ENCODE measurements at places on chromosomes 2 and 18.

GRCh38 chr2:235952714-235953113 is 215.5 kb downstream of the GBX2 start:
- no peak for DNase-seq

DNA sequence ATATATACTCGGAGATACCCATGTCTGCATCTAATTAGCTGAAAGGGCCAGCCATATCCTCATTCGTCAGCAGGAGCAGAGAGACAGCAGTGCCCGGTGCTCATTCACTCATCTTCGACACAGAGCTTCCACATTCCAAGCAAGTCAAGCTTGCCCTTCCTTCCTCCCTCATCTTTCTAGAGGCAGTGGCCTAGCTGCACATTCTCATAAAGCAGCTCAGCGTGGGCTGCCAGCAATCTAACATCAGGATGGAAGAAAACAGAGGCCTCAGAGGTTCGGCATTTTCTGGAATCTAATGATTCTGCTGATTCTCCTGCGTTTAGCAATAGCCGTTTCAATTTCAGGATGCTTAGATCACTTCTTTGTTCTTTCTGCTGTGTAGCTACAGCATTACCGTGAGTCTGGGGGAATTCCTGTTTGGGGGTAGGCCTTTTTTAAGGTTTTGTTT is 68.8 kb downstream of the CLHC1 start:
- peak; percentile 35 for DNase-seq

GRCh38 chr2:31947871-31948270 is 62.9 kb downstream of the MEMO1 start:
- DNase-seq: no peak

DNA sequence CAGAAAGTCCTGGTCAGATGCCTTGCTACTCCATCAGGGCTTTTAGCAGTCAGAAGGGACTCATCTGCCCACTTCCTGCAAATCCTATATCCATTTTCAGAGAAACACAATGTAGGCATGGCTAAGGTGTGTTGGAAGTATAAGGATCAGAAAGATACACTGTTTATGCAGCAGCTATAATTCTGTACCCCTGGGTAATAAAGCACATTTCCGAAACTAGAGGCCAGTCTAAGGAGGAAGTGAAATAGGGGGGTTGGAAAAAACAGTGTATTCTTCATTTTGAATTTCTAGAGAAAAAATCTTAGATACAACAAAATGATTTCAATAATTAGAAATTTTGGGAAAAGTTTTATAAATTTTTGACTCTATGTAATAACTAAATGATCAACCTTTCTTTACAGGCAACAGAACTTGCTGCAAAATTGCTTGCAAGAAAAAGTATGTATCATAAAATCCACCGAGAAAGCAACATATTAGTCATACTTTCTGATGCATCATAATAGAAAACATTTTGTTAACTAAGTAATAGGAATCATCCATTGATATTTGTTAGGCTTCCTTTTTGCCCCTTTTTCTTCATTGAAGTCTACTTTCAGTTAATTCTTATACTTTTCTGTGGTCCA is 47.4 kb downstream of the FSIP2 start:
- DNase-seq: no peak

- DNase-seq: no peak
Measured at GRCh38 chr18:9861933-9862332, 23.8 kb upstream of the TXNDC2 start.

DNA sequence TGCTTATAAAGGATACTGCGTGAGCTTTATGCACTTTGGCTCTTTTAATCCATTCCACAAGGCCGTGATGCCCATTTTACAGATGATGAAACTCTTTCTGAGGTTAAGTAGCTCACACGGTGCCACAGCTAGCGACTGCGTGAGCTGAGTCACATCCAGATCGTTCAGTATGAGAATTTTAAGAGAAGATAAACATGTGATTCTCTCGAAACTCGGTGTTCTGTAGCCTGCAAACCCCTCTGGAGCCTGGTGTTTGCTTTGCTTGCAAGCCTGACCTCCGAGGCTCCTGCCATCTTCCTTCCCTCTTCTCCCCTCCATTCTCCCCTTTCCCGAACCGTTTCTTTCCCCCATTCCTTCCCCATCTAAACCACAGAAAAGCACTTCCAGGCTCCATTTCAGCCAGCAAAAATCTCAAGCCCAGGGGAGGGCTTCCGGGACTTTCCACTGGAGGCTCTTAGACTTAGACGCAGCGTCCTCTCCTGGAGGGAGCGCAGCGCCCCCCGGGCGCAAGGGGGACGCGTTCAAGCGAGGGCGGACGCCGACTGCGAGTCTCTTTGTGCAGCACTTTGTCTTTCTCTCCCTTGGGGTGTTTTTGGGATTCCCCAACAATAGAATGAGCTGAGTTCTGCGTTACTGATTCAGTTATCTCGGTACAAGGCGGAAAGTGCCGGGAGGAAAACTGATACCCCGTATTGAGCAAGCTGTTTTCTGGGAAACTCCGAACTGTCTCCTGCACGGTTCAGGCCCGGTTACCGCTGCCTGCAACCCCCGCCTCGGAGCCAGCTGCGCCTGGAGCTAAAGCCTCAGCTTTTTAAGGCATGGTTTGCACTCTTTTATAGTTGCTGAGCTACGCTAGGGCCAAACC is 38.0 kb downstream of the CYP1B1 start:
- peak; percentile 59 for DNase-seq

- no peak for DNase-seq
Measured at GRCh38 chr2:69017835-69018234, 4.9 kb downstream of the ANTXR1 start.

DNA sequence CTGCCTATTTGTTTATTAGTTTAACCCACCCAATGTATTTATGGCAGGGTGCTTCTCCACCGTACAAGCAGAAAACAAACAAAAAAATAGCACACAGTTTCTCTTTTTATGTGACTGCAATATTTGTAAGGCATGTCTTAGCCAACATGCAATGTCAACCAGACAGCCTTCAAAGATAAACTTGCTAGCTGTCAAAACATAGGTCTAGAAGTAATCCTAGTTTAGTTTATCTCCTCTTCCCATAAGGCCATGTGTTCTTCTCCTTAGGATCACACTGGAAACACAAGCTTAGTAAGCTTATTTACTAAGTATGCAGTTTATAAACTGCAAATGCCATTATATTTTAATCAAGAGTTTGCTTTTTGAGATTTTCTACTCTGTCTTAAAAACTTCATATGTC is 75.6 kb downstream of the LDAH start:
- no peak for DNase-seq

- DNase-seq: no peak
Measured at GRCh38 chr18:22340331-22340730, 77.4 kb downstream of the CTAGE1 start.

- DNase-seq: no peak
Measured at GRCh38 chr18:22132258-22132657, 37.1 kb upstream of the GATA6 start.

DNA sequence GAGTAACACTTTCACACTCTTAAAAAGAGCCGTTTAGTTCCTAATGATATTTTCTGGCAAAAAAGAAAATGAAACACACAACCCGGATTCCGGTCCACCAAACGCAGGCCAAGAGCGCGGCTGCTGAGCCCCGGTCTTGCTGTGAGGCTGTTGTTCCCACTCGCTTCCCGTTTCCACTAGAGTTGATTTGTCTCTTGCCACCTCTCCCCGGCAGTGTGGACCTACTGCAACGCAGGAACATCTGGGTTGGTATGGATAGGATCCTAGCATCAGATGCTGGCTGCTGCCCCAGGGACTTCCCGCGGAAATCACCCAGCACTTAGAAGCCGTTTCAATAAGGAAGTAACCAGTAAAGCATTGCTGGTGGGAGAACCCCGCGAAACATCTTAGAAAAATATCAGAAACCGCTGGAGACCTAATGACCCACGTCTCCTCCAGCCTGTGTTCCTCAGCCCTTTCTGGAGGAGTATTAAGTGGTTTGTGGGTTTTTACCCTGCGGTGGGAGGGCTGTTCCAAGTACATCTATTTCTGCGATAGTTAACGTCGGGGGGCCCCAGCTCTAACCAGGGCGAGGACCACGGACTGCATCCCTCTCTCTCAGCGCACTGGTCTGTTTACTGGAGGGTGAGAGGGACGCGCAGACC is 939 bp downstream of the DOCK10 start:
- DNase-seq: peak; percentile 52

GRCh38 chr18:56112984-56113383 is 525.0 kb upstream of the TCF4 start:
- DNase-seq: no peak

GRCh38 chr2:47155091-47155876 is at the start of gene STPG4:
Gene STPG4, minus strand, starts transcription at chr2:47155308. Its CDS starts 57 bp downstream, at chr2:47155251.
- DNase-seq: no peak

- peak; percentile 39 for DNase-seq
Measured at GRCh38 chr2:168671932-168672331, 130.5 kb upstream of the NOSTRIN start.

DNA sequence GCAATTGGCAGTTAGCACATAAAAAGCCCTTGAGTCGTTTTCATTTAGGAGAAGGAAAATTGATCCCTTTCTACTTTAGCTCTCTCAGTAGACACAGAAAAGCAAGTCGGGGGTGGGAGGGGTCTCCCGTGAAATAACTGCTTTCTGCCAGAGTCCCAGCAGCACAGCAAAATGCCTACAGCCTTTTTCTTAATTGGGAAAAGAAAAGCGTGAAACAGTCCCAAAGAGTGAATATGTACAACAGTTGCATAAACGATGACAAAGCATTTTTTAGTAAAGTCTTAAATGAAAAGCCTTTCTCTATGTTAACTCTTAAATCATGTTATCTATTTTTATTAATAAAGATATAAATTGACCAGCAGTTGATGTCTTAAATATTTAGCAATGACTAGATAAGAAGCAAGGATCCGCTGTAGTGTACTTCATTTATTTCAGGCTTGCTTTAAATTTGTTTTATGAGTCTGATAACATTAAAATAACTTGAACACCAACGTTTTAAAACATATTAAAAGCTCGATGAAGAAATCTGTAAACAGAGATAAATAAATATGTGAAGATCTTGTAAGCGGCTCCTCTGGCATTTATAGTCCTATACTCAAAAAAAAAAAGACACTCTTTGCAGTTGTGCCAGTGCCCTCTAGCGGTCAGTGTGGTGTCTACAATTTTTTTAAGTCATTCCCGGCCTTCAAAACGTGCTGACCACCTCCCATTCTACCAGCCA is 42.3 kb upstream of the ATIC start:
- DNase-seq: peak; percentile 90

- DNase-seq: no peak
Measured at GRCh38 chr2:230600285-230600684, 112.4 kb upstream of the CAB39 start.

DNA sequence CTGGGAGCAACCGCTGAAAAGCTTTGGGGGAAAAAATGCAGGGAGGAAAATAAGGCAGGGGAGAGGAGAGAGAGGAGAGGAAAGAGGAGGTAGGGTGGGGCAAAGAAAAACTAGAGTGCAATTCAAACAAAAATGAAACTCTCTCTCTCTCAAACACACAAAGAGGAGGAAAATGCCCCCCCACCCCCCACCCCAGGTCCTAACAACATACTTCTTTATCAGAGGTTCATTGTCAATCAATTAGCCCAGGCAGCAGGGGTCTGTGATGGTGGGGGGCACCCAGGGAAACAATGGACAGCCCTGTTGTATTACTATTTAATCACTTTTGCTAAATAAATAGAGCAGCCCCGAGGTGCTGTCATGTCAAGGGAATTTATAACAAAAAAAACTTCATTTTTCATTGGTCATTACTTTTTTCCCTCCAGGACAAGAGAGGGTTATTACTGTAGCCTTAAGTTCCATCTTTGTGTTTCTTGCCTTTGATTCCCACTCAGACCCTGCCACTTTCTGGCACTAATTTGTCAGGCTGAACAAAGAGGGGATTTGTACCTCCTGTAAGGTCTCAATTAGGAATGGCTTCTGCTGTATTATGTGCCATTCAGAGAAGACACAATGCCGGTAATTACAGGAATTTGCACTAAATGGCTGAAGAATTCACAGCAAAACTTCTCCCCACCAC is 55.0 kb downstream of the PLEKHM3 start:
- DNase-seq: no peak

GRCh38 chr18:8776013-8776943 is 70.9 kb downstream of the MTCL1 start:
- peak; percentile 39 for DNase-seq

- DNase-seq: no peak
Measured at GRCh38 chr2:179226961-179227259, 37.7 kb downstream of the SESTD1 start.

DNA sequence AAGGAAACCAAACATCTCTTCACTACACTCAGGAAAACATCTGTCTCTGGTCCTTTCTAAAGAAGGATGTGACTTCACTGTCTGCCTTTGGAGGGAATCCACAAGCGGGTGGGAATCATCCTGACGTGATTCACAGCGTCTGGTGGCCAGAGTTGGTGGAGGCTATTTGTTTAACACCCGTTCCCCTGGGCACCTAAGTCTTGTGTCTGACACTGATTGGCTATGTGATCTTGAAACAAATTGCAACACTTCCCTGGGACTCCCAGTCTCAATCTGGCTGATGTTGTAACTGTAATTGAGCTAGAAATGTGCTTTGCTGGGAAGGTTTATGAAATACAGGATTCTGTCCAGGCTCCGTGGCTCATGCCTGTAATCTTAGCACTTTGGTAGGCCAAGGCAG is 28.8 kb upstream of the SIX3 start:
- DNase-seq: peak; percentile 59

DNA sequence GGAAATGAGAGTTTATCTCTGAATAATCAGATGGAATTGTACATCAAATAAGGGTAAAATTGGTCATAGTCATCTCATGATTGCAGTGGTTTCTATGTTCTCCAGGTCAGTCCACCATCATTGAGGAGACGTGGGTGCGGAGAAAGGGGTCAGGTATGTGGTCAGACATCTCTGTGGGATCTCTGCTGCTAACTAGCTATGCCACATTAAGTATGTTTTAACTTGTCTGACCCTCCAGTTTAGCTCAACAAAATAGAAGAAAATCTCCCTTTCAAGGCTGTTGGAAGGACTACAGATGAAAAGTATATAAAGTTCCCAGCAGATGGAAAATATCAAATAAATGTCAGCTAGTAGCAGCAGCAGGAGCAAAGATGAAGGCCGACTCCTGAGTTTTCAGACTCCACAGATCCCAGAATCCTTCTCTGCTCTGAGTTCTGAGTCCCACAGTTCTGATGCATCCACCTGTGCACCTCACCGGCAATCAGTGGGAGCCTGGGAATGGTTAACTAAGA is 106.6 kb upstream of the CYP1B1 start:
- DNase-seq: no peak

GRCh38 chr18:46736135-46736534 is 20.7 kb downstream of the ST8SIA5 start:
- no peak for DNase-seq

Data from fibroblast of pulmonary artery (primary cell).